ENCODE measurements at places on chromosomes 6 and 20.

GRCh38 chr6:11552442-11552841 is 14.9 kb downstream of the TMEM170B start:
- DNase-seq, result no peak

DNA sequence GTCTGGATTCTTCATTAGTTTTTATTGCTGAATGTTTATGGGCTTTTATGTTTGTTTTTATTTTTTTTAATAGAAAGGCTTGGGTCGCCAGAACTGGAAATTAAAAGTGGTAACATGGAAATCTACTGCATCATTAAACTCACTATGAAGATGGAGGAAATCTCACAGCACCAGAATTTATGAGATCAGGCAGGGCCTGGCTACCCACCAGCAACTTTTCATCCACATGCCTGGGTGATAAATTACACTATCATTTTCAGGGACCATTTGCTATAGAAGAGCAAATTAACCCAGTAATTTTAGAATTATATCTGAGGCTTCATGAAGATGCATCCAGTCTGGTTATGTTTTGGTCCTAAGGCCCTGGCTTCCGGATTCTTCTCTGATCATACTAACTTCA is 57.8 kb upstream of the PLCB4 start:
- DNase-seq, result no peak

DNA sequence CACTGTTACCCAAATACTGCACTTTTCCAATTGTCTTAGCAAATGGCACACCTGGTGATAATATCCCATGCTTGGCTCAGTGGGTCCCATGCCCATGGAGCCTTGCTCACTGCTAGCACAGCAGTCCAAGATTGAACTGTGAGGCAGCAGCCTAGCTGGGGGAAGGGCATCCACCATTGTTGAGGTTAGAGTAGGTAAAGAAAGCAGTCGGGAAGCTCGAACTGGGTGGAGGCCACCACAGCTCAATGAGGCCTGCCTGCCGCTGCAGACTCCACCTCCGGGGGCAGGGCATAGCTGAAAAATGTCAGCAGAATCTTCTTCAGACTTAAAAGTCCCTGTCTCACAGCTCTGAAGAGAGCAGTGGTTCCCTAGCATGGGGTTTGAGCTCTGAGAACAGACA is 9.2 kb upstream of the CST2 start:
- DNase-seq, result no peak

GRCh38 chr6:72689107-72689954 is 67.5 kb downstream of the KCNQ5 start:
- no peak for DNase-seq

All from Right ventricle myocardium superior (tissue), 1 donor.